Stimulated activated CD4-positive, alpha-beta T cell treated with anti-CD3 and anti-CD28 coated beads, Interleukin-4, amount 100 ng/mL, for 24 hours (primary cell): ENCODE measurements at places on chromosomes 13 and 19.

DNA sequence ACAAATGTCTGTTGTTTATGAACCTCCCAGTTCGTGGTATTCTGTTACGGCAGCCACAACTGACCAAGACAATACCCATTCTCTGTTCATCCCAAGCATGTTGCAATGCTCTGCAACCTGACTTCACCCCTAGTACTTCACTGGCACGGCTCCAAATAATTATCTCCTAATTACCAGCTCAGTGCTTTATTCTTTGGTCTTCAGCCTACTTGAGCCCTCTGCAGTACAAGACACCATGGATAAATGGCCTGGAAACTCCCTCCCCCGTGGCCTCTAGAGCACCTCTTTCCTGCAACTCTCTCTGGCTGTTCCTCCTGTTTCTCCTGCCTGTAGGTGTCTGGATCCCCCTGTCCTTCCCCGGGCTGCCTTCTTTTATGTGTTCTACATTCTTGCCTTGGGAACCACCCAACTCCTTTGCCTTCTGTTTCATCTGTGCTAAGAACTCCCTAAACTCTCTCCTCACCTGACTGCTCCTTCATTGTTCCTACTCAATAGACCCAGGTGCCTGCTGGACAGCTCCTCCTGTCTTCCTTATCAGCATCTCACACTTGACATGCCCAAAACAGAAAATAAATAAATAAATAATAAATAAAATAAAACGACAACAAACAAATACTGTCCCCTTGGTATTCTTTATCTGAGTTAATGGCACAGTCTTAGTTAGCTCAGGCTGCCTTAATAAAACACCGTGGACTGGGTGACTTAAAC lies 200.4 kb upstream of the IPO5 start:
- DNase-seq, result no peak

DNA sequence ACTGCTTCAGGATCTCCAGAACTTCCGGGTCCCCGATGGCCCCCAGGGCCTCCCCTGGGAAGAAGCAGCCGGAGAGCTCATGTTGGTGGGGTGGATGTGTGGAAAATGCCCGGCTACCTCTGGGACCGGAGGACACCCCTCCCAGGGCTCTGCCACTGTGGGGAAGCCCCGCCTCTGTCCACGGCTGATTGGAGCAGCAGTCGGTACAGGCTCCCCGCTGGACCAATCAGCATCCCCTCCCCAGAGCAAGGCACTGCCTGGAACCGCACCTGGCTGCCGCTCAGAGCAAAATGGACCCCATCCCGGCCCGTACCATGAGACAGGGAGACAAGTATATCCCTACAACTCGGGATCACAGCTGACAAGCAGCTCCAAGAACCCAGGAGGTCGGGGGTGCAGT lies 6.4 kb downstream of the DOHH start:
- DNase-seq, result peak; percentile 43

DNA sequence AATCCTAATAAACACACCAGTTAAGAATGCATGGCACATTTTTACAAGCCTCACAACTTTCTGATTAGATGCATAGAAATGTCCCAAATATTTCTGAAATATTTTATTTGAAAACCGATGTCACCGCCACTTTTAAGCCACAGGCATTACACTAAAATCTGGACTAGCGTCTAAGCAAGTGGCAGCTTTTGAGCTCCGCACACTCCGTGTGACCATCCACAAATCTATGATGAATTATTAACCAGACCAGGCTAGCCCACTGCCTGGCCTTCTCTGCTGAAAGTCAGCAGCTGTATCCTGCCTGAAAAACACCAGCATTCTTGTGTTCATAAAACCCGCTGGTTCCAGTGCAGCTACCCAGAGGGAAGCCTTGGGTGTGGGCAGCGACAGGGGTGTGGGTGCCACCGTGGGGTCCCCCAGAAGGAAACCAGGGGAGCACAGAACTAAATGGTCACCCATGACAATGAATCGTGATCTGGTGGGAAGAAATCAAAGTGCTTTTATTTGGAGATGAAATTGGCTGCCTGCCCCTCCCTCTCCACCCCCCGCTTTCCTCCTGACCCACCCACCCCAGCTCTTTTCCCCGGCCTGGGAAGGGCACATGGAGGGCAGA lies 13.8 kb downstream of the RASA3 start:
- no peak for DNase-seq

- DNase-seq, result no peak
These were observed 451 bp downstream of the NOSIP start for GRCh38 chr19:49579947-49580263.

GRCh38 chr19:1942934-1943555 lies 2.1 kb downstream of the CSNK1G2 start:
- no peak for DNase-seq

DNA sequence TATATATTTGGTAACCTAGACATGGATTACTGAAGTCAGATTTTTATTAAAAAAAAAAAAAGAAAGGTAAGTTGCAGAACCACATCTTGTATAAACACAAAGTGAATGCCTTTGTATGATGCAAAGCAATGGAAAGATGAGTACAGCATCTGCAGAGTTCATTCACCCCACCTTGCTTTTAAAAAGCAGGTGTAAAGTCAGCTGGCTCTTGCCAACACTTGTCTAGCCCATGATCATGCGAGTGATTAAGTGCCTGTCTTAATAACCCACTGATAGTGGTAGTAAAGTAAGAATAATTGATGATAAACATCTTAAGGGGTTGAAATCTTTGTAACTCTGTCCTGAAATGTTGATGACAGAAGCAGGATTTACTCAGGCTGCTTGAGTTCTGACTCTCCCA lies 710.4 kb downstream of the EFNB2 start:
- DNase-seq, result no peak

DNA sequence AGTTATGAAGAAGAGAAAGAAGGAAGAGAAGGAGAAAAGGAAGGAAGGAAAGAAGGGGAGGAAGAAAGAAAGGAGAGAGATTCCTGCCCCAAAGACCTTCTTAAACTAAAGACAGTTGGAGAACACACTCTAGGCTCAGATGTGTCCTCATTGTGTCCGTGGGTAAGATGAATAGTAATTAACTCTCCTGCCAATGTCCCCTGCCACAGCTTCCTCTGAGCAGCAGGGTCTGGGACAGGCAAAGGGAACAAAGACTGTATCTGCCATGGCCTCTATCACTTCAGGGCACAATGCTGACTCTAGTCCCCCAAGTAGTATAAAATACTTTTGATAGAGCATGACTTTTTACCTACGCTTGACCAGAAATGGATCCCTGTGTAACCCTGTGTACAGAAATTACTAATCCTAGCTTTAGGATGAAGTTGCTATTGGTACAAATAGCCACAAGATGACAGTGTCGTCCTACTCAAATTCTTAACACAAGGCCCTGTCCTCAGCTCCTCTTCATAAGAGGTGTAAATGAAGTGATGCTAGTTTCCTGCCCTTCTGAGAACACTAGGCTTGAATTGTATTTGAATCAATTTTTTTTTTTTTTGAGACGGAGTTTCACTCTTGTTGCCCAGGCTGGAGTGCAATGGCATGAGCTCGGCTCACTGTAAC lies 186.2 kb upstream of the GPR12 start:
- no peak for DNase-seq

- DNase-seq, result no peak
These were observed 731.5 kb upstream of the SGCG start for GRCh38 chr13:22449251-22449650.

GRCh38 chr19:35285095-35285449 lies 2.7 kb downstream of the HAMP start:
- no peak for DNase-seq

- DNase-seq, result no peak
These were observed 72.5 kb downstream of the RAP2A start for GRCh38 chr13:97506511-97506910.

GRCh38 chr13:35771898-35772297 lies 295.4 kb upstream of the MAB21L1 start:
- no peak for DNase-seq

GRCh38 chr13:99093997-99094396 lies 106.7 kb upstream of the UBAC2 start:
- DNase-seq, result no peak

- no peak for DNase-seq
These were observed 3.9 kb upstream of the PODNL1 start for GRCh38 chr19:13942023-13942684.

GRCh38 chr13:66803808-66804456 lies 426.2 kb downstream of the PCDH9 start:
- no peak for DNase-seq

DNA sequence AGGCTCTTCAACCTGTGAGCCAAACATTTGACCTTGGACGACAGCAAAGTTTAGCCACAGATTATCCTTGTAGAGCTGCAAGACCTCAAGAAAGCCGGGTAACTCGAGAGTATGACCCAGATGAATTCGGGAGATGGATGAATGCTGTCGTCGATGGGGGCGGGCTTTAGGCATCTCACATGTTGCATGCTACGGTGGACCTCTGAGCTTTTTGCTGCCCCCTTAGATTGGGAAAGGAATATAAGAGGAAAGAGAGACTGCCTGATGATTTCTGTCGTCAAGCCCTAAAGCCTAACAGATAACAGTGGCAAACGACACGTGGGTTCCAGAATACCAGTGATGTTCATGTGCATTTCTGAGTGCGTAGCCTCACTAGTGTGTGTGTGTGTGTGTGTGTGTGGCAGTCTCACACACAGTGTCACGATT lies 730 bp upstream of the ABCC4 start:
- no peak for DNase-seq

- no peak for DNase-seq
These were observed 21.6 kb downstream of the LSM14A start for GRCh38 chr19:34193876-34194275.

DNA sequence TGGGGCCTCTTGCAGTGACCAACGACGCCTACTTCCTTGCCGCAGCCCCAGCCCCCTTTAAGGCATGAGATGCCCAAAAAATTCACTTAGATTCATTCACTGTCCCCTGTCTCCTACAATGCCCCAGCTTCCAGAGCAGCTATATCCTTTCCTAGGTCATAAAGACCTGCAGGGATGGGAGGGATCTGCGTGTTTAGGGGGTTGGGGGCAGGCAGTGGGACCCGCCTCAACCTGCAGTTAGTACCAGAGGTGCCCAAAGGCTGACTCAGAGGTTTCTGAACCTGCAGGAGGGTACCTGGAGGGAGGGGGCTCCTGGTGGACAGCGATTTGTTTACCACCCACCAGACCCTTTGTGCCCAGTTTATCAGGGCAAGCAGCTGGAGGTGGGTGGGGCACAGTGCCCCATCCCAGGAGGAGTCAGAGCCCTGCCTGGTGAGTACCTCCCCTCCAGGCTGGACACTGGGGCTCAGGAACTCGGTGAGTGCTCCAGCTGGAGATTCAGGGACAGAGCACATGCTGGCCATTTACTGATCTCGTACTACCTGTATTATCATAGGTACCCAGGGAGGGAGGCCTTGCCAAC lies 10.1 kb downstream of the RPS28 start:
- DNase-seq, result no peak

GRCh38 chr13:111270765-111271698 lies 49.4 kb upstream of the TEX29 start:
- no peak for DNase-seq

DNA sequence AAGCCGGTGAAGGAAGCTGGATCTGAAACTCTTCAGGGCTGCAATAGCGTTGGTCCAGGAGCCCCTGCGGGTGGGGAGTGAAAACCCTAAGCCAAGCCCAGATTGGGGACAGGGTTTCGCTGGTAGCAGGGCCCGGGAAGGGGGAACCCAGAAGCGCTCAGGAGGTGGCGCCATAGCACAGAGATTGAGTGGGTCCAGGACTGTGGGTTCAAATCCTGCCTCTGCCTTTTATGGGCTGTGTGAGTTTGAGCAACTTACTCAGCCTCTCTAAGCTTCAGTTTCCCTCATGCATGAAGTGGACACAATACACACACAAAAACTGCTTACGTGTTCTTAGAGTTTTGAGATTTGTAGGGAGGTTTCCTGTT lies 8.3 kb upstream of the SYCN start:
- peak; percentile 64 for DNase-seq

DNA sequence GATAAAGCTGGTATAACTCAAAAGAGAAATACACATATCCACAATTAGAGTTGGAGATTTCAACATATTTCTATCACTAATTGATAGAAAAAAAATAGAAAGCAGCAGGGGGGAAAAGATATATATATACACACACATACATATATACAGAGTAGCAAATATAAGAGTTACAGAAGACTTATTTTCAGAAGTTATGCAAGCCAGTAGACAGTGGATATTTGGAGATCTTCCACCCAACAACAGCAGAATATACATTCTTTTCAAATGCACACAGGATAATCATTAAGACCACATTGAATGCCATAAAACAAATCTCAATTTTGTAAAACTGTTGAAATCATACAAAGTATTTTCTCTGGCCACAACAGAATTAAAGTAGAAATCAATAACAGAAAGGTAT lies 192.8 kb downstream of the LACC1 start:
- no peak for DNase-seq

DNA sequence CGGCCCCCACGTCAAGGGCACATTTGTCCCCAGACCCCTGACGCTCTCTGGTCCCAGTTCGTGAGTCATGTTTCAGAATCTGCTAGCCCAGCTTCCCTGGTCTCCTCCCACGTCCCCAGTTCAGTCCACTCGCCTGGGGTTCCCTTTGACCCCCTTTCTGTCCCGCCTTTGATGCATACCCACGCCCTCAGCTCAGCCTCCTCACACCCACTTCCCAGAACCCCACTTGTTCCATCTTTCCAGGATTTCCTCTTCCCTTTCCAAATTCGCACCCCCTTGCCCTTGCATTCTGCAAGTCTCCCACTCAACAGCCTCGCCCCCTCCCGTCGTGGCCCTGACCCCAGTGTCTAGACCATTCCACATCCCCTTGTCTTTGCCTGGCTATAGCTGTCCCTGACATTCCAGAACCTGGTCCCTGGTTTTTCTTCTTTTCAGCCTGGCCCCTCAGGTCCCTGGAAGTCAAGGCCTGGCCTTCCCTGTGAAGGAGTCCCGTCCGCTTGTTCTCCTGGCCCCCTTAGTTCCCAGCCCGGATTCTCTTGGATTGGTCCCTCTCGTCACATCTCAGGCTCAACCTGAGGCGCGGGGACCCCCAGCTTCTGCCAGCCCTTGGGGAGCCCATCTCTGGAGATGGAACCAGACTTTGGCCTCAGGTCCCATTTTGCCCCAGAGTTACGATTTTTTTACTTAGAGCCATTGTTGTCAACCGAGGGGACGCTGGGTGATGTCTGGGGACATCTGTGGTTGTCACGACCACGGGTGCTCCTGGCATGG lies 1.3 kb downstream of the NCLN start:
- no peak for DNase-seq

- no peak for DNase-seq
These were observed 5.6 kb downstream of the LENG9 start for GRCh38 chr19:54457773-54458647.

- DNase-seq, result no peak
These were observed 75.2 kb upstream of the UBL3 start for GRCh38 chr13:29925457-29926097.

- no peak for DNase-seq
These were observed 250.3 kb upstream of the OBI1 start for GRCh38 chr13:78909276-78909675.

- DNase-seq, result no peak
These were observed 9.3 kb upstream of the CPAMD8 start for GRCh38 chr19:17035842-17036424.

DNA sequence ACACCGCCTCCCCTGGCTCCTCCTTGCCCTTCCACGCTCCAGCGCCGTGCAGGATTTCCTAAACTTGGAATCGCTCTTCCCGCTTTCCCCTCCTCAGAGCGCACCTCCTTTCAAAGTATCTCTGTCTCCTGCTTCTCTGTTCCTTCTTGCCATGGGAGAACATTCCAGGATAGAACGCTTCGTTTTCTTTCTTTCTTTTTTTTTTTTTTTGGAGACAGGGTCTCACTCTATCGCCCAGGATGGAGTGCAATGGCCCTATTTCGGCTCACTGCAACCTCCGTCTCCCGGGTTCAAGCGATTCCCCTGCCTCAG lies 574 bp upstream of the XPO4 start:
- DNase-seq, result no peak

GRCh38 chr13:102799426-102800144 lies 666 bp downstream of the BIVM start:
- peak; percentile 4 for DNase-seq

- DNase-seq, result no peak
These were observed 467.8 kb upstream of the ARGLU1 start for GRCh38 chr13:107035778-107036177.
